ENCODE measurements at places on chromosomes 1 and 21.

DNA sequence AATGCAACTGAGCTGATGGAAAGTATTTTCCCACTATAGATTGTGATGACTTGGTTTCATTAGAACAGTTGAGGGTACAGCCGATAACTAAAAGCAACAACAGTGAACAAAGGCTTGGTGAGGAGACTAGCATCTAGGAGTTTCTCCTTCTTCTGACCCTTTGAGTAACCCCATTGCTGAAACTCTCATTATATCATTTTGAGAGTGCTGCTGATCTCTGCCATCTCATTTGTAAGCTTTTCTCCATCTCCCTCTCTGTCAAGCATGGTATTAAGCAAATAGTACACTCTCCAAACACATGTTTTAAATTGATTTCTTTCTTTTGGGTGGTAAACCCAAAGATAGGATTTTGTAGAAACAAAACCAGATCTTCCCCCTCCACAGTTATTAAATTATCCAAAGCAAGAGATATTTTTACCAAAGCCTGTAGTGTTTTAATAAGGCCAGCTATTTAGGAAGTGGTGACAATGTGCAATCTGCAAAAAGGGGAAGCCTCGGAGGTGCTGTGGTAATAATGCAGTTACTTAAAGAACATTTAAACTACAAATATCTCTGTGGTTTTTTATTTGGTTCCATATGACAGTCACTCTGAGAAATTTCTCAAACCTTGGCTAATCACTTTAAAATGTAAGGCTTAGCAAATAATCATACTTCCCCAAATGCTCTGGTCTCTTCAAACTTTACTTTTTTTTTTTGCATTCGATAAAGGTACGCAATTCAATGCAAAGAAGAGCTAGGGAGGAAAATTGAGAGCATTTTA, 287.5 kb downstream of the HLX start:
- DNase-seq: peak; percentile 24

GRCh38 chr21:44485254-44485793, 30.0 kb downstream of the LRRC3 start:
- DNase-seq: no peak

DNA sequence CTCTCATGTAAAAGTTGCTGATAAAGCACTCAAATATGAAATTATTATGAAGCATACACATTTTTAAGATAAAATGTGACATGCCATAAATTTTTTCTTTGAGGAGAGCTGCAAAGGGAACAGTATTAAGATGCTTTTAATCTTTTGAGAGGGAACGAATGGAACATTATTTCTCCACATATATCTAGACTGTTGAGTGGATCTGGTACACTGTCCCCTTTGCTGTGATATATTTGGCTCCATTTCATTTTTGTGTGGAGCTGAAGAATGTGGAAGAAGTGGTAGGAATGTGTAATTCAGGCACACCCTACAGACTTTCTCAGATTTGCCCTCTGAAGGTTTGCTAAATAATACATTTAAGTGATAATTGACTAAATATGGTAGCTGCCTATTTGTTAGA, 31.7 kb downstream of the PGM1 start:
- no peak for DNase-seq

DNA sequence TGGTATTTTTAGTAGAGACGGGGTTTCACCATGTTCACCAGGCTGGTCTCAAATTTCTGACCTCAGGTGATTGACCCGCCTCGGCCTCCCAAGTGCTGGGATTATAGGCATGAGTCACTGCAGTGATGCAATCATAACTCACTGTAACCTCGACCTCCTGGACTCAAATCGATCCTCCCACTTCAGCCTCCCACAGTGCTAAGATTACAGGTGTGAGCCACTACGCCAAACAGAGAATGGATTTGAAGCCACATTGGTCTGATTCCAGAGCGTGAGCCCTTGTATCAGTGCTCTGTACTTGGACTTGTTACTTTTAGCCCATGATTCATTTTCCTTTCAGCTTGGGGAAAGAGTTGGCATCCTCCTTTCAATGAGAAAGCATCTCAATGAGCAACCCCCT, 14.9 kb upstream of the ZNF683 start:
- DNase-seq: no peak

- no peak for DNase-seq
Observed at GRCh38 chr1:95994643-95995042, 726.9 kb upstream of the PTBP2 start.

DNA sequence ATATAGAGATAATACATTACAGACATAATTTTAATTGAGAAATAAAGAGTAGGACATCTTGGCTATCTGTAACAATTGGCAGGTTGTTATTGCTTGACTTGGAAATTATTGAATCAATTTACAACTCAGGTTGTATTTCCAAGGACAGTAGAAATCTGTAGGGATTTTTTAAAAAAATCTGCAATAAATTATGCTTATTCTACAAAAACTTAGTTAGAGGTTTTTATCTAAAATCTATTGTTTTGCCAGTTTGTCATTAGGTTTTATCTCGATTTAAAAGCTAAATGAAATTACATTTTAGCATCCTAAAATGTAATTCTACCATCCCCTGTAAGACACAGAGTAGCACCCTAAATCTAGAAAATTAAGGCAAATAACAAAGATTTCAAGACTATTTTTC, 408.8 kb downstream of the COL11A1 start:
- DNase-seq: no peak

GRCh38 chr1:96722958-96723357, 1.4 kb downstream of the PTBP2 start:
- no peak for DNase-seq

- no peak for DNase-seq
Observed at GRCh38 chr1:7500381-7501083, 270.6 kb upstream of the VAMP3 start.

GRCh38 chr1:20662110-20662475, 924 bp upstream of the DDOST start:
- no peak for DNase-seq

DNA sequence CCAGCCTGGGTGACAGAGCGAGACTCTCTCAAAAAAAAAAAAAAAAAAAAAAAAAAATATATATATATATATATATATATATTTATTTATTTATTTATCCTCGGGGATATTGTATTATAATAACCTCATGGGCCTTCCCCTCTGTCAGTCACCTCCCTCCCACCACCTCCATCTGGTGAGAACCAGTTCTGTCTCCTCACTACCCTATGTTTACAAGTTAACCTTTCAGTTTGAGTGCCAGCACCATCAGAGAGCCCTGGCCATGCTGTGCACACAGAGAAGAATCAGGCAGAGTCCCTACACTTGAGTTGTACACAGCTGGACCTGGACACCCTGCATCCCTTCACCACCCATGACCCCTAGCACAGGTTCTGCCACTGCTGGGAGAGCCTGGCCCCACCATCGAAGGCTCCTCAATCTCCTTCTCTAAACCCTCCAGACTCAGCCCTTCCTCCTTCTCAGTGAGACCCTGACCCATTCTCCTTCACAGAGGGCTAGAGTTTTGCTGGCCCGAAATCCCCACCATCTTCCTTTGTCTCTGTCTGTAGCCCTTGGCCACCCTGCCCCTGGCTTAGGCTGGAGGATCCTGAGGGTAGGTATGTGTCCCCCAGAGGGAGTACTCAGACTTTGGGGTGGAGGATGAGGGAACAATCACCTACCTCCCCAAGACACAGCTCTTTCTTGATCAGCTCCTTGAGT, 1.2 kb downstream of the S100A5 start:
- no peak for DNase-seq

DNA sequence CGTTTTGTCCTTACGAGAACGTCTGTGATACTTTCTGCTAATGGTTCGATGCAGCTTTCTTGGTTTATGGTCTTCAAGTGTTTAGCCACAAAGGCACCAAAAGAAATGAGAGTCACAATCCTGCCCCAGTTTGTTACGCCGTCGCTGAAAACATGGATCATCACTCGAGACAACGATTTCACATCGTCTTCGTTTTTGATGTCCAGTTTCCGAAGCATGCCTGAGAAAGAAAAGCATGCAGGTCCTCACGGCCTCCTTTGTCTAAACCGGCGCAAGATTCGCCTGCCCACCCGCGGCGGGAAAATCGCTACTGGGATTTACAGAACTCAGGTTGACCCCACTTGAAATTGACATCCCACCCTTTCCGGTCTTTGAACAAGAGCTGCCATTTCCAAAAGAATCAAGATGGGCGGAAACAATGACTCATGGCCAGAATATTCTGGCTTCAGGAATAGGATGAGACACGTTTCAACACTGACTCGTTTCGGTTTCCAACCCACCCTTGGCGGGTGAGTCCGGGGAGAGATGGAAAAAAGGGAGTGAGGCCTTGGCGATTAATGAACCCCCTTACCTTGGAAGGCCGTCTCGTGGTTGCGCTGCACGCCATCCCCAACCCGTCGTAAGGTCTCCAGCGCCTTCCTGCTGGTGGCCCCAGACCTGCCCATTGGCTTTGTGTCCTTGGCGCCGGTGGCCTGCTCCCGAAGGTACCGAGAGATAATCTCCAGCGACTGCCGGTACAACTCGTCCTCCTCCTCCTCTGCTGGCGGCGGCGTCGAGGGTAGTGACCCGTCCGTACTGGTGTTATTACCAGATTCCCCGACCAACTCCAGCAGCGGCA, 919 bp downstream of the MCL1 start:
- no peak for DNase-seq

GRCh38 chr1:212234431-212235395, 50.5 kb upstream of the PPP2R5A start:
- no peak for DNase-seq

DNA sequence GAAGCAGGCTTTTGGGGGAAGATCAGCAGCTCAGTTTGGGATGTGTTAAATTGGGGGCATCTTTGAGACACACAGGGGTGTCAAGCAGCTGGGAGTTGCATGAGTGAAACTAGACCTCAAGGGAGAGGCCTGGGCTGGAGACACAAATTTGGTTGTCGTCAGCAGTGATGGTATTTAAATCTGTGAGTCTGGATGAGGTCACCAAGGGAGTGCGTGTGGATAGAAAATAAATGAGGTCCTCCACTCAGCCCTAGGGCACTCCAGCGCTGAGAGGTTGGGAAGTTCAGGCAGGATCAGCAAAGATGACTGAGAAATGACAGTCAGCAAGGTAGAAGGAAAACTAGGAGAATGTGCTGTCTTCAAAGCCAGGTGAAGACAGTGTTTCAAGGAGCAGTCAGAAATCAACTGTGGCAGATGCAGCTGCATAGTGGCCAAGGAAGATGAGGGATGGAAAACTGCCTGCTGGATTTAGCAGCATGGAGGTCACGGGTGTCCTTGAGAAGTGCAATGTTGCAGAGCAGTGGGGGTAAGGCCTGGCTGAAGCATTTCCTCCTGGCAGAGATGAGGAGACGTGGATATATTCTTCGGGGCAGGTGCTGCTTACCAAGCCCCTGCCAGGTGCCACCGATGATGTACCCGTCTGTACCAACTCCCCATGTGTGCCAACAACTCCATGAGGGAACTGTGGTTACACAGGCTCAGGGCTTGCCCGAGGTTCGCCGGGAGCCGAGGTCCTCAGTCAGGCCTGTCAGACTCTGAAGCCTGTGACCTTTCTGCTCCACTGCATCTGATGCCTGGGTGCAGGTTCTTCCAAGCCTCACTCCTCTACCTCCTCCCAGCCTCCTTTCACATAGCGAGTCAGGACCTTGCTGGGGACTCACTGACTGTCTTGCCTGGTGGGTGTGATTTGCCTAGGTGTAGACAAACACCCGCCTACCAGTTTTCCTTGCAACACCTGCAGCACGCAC, 11.3 kb downstream of the MAP7D1 start:
- DNase-seq: no peak

GRCh38 chr21:41744028-41744930, 22.6 kb downstream of the RIPK4 start:
- no peak for DNase-seq

DNA sequence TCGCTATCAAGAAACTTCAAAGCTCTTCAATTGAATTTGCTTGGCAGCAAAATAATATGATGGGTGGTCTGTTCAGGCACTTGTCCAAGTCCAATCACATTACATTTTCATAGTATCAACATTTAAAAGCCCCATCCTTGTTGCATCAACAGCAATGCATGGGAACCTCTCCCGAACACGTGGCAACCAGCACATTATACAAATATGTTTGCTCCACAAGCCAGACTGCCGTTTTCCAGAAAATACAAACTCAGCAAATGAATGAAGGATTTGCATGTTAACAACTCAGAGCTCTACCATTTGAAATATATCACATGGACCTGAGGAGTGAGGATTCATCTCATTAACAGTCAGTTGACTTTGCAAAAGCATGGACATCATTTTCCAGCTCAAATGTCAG, 20.0 kb upstream of the LYPLAL1 start:
- DNase-seq: no peak

Data from globus pallidus (tissue), 1 donor.